Right ventricle myocardium superior (tissue), 1 donor: ENCODE measurements at places on chromosomes 13 and 19. TPM values are rescaled to one million over a fixed set of nuclear protein-coding genes. Genes with fewer than 3 reads are reported as not detected.

DNA sequence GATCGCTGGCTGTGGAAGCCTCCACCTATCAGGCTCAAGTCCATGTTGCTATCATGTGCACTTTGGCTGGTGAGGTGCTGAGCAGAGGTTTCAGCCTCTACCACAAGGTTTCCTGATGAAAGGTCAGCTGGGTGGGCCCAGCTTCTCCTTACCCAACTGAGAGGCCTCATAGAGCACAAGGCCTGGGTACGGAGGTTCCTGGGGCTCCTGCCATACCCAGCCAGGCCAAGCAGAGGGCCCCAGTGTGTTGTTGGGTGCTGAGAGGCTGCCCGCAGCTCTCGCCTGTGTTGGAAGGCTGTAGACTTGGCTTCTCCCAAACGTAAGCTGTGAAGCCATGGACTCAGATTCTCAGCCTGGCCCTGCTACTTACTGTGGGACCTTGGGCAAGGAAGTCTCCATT, 28.2 kb downstream of the ACTN4 start:
- no peak for DNase-seq

GRCh38 chr19:45753548-45753947, 15.5 kb downstream of the SIX5 start:
- DNase-seq = no peak

Gene DCLK1
- total RNA-seq = 12.7 TPM

Gene KLK12
- total RNA-seq = not detected

Gene EHD2
- 45.2 TPM for total RNA-seq

DNA sequence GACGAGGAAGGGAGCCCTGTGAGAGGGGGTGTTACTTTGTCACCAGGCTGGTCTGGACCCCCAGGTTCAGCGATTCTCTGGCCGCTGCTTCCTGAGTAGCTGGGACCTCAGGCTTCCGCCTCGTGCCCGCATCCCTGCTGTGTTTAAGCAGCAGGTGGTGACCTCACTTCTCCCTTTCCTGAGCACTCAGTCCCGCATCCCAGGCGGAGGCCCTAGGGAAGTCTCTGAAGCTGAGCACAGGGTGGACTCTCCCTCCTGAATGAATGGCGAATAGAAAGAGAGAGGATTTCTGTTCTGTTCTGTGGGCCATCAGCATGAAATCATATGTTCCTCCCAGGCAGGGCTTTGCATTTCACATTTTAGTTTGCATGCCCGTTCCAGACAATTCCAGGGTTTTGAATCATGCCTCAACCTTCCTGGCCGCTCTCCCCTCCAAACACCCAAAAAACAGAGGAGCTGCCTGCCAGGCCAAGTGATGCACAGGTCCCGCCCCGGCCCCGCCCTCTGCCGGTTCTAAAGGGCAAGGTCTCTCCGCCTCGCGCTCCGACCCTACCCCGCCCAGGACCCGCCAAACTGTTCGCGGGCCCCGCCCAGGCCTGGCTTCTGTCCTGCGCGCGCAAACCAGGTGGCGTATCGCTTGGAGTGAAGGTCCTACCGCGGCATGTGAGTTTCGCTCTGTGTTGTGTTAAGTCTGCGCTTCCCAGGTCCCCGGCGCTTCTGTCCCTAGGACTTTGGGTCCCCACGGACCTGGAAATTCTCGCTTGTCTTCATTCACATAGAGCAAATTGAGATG, 35.1 kb upstream of the ZNF808 start:
- DNase-seq = no peak

Gene IGLON5
- total RNA-seq = not detected

- DNase-seq = no peak
Measured at GRCh38 chr19:3274942-3275582, 50.6 kb downstream of the CELF5 start.

DNA sequence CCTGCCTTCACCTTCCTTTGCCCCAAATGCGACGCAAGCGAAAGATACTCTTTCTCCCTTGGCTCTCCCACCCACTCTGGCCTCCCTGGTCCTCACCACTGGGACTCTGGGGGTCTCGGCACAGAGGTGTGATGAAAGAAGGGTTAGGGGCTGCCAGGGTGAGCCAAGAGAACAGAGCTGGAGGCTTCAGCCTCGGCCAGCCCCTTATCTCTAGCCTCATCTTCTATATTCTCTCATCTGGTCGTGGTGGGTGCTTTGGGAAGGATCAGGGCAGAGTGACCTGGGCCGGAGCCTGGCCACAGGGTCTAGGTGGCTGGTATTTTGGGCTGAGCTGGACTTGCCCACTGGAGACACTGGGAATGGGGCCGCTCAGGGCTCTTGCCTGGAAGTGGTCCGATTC, 71.1 kb upstream of the KCTD15 start:
- DNase-seq = no peak

Gene HCN2
- 4.1 TPM for total RNA-seq

DNA sequence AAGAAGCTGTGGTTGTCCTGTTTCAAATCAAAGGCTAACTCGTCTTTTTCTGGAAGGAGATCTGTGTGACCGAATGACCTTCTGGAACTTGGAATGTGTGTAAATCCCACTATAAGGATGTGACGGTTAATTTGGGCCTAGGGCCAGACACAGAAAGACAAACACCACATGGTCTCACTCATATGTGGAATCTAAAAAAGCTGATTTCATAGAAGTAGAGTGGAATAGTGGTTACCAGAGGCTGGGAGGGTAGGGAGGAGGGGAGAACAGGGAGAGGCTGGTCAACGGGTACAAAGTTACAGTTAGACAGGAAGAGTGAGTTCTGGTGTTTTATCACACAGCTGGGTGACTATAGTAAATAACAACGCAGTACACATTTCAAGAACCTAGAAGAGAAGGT, 39.3 kb upstream of the RGCC start:
- DNase-seq = no peak
